ENCODE measurements at places on chromosomes 1 and 21.

DNA sequence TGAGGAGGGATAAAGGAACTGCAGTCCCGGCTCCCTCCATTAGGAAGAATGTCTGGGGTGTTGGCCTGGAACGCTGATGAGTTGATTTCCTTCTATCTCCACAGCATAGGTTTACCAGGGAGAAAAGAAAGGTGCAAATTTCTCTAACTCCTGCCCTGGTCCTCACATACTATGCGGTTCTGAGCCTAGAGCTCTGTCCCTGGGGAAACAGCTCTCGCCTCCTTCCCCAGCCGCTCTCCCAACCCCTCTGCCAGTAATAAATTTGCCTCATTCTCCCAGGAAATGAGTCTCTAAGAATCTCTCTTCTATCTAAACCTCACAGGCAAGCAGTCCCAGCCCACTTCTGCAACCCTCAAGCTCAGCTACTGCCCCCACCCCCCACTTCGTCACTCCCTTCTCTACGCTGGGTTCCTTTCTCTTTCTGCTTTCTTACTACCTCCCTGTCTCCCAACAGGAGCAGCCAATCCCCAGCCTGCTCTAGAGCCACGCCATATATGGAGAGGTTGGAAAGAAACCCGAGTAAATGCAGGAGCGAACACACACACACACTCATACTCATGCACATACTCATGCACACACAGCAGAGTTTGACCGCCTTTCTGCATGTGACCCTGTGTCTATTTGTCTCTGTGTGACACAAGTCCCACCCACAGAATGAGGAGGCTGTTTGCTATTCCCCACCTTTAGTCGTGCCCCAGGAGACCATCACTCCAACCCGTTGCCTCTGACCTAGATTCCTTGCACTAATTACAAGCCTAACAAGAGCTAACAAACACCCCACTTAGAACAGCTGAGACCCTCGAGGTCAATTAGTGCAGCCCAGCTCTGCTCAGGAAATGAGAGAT is 13.4 kb downstream of the PLEKHO1 start:
- DNase-seq, result no peak

- DNase-seq, result no peak
Observed at GRCh38 chr1:215986401-215986800, 419.3 kb downstream of the KCTD3 start.

DNA sequence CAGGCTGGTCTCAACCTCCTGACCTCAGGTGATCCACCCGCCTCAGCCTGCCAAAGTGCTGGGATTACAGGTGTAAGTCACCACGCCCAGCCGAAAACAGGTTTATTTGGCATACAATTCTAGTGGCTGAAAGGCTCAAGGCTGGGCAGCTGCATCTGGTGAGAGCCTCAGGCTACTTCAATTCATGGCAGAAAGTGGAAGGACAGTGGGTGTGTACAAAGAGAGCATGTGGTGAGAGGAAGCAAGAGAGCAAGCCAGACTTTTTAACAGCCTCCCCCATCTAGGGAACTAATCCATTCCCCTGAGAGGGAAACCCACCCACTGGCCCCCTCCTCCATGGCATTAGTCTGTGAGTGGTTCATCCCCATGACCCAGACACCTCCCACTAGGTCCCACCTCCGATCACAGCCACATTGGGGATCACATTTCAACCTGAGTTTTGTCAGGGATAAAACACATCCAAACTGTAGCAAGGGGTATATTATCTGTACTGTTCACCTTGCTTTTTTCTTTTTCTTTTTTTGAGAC is 9.5 kb downstream of the BMP8A start:
- DNase-seq, result no peak

DNA sequence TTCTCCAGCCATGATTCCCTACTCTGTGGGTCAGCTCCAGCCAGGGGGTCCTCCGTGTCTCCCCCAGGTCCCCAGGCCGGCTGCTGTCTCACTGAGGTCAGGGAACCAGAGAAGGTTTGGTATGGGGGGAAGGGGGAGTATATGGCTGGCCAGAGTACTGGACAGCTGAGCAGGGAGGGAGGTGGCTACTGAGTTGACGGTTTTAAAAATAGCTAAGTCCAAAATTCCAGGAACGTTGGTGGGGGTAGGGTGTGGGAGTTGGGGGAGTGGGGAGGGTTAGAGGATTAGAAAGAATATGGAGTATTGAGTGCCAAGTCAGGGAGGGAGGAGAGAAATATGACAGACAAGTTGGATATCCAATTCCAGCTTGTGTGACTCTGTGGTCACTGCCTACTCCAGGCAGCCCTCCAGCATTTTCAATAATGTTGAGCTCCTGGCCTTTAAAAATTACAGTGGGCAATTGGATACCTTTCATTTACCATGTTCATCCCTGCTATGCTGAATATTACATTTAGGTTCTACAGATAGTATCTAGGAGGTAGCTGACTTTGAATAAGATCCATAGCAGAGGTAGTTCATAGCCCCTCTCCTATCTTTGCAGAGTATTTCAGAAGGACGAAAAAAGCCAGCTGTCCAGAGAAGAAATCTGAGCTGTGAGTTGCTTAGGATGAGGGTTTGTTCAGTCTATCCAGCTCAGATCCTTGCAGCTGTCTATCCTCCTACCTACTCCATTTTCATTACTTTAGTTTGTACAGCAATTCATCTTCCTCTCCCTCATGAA is at the start of gene HJV:
TSS of gene HJV (minus strand) at position 114 of the 781 bp plus-strand sequence. CDS start 1,504 bp downstream, outside the sequence.
- DNase-seq, result no peak

GRCh38 chr1:4121834-4122512 is 221.9 kb upstream of the C1orf174 start:
- DNase-seq, result no peak

DNA sequence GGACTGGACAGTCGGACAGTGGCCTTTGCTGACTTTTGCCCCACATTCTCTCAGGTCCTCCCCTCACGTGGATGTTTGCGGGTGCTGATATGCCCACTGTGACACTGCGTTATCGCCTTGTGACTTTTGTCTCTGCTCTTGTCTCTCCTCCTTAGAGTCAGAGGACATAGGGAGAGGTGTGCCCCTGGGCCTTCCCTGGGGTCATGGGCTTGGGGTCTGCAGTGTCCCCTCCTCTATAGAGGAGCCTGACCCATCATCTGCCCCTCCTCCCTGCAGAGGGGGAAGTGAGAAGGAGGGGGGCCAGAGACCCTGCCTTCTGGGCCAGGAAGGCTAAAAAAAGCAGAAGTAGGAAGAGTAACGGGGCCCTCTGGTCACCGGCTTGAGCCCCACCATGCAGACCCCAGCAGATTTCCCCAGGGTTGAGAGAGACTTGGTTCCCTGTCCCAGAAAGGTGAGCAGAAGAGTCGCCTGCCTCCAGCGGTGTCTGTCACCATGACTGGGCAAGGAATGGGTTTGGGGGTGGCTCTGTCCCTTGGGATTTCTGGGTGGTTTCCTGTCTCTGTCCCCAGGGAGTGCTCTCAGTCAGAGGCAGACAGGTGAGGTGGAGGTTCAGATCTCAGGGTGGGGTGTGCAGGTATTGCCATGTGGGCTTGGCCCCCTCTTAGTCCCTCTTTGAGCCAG is 13.3 kb downstream of the RPS6KA1 start:
- DNase-seq, result no peak

GRCh38 chr1:17719874-17720273 is 35.3 kb upstream of the ACTL8 start:
- no peak for DNase-seq

DNA sequence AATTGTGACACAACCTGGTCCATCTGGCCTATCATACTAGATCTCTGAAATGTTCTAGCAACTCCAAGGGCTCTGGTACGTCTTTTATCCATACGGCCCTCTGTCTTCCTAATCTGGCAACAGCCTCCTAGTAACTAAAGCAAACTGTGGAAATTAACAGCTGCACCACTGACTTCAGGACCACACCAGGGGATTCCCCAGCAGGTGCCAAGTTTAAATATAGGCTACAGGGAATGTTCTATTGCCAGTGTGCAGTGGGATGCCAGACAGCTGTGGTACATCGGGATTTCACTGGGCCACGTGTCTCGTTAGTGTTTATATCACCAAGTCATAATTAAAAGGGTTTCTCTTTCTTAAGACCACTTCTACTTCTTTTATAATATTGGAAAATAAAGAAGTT is 94.3 kb downstream of the RGS2 start:
- no peak for DNase-seq

- DNase-seq, result peak; percentile 30
Observed at GRCh38 chr1:167819849-167820683, 93.9 kb downstream of the ADCY10 start.

GRCh38 chr1:68904477-68904876 is 407.6 kb upstream of the DEPDC1 start:
- DNase-seq, result no peak

- DNase-seq, result peak; percentile 63
Observed at GRCh38 chr1:149917571-149918144, at the start of gene SV2A. Gene SV2A, minus strand, starts transcription at chr1:149917844. Its CDS starts 4,004 bp downstream, at chr1:149913840.

- no peak for DNase-seq
Observed at GRCh38 chr1:72434070-72434469, 151.7 kb upstream of the NEGR1 start.

DNA sequence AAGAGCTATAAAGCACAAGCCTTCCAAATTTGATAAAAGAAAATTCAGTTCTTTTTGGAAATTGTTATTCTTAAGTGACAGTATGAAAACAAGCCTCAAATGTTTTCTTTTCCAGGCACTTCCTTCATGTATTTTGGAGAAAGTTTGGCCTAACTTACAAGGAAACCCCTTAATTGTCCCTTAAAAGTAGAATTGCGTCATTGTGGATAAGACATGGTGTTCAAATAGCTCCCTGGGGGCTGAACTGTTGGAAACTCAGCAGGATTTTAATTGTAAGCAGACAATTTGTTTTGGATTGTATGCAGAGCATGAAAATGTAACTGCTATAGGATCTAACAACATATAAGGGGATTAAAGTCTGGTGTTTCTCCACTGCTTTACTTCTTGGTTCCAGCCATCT is 35.4 kb upstream of the FGGY start:
- DNase-seq, result no peak

DNA sequence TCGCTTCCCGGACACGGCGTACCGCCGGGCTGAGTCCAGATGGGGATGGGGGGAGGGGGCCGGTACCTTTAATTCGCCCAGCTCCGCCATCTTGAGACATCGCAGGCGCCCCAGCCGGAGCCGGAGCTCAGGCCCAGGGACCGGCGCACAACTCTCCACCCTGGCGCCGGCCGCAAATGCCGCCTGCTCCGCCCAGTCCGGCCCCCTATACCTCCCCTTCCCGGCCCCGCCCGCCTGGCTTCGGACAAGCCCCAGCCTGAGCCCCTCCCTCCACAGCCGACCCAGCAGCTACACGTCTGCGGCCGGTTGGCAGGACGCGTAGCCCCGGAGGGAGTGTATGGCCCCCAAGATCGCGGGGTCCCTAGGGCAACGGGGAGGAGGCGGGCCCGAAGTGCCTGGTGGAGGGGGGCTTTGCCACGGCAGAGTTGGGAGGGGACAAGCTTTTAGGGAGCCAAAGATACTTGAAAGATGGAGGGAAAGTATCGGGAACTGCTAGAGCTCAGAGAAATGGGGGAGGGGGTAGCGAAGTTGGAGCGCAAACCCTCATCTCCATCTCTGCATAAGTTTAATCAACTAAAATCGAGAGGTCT is at the start of gene PIAS3:
TSS of gene PIAS3 (minus strand) at position 181 of the 590 bp plus-strand sequence. CDS start at position 90, 91 bp downstream.
- DNase-seq, result peak; percentile 87

DNA sequence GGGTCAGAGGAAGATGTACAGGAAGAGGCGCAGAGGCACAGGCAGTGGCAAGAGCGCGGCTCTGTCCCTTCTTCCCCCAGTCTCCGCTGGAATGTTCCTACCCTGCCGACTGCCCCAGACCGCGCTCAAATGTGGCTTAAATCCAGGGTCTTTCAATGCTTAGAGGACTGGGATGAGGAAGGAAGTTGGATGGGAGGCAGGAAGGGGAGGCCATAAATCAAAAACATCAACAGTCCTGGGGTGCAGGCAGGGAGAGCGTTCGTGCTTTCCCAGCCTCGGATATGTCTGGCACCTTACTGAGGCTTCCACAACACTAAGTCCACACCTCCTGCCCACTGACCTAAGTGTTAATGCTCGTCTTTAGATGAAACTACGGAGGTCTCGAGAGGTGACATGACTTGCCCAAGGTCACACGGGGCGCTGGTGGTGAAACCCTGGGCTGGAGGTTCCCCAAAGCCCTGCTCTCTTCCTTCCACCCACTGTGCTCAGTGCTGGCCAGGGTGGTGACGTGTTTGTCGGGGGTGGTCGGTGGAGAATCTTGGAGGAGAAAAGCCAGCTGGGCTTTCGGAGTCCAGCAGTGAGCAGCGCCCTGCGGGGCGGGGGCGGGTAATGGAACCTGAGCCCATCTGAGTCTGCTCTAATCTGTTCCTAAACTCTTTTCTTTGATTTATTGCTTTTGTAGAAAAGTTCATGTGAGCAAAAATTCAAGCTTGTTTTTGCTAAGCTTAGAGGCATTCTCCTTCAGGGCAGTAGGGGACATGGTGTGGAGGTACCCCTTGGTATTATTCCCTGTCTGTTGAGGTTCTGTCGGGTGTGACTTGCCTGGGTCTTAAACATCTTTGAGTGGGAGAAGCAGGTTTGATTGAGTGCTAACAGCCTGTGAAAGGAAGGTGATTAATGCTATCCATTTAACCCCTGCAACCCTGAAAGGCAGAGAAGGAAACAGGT is 708 bp downstream of the CDA start:
- DNase-seq, result no peak

Data from dorsolateral prefrontal cortex (tissue), 122 donors.